ENCODE measurements at places on chromosomes 5 and 9.

DNA sequence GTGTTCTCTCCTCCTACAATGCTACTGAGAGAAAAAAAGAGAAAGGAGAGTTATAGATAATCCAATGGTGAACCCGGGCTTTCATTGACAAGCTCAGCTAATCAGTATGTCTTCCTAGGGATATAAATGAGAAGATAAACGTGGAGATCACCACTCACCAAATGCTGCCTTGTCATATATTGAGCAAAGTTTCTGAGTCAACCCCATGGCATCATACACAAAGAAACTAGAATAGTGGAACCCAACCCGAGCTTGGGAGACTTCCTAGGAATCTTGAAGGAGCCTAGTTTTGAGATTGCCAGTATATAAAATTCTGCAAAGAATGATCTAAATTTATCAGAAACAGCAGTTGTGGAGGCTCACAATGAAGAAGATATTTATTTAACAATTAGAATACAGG, 47.8 kb downstream of the PTPN3 start:
- DNase-seq: no peak

DNA sequence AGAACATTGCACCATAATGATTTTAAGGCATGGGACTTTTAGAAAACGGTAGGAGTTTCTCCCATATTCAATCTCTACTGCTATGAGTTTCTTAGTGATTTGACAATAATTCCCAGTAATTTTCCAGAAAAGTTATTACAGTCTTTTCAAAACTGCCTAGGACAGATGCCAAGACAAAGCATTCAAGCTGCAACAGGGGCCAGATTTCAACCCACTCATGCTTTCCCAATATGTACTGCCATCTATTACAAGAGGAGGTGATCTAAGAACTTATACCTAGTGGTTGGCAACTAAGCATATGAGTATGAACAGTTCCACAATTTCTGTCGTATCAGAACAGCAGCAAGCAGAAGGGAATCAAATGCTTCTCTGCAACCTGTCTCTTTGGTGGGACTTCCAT, 95.1 kb upstream of the TMED7 start:
- DNase-seq: no peak

GRCh38 chr9:88957526-88957925, 33.7 kb upstream of the S1PR3 start:
- DNase-seq: no peak

- no peak for DNase-seq
These were observed 9.1 kb upstream of the OLFM1 start for GRCh38 chr9:135078361-135078821.

GRCh38 chr5:150022158-150022531, 21.6 kb downstream of the HMGXB3 start:
- no peak for DNase-seq

DNA sequence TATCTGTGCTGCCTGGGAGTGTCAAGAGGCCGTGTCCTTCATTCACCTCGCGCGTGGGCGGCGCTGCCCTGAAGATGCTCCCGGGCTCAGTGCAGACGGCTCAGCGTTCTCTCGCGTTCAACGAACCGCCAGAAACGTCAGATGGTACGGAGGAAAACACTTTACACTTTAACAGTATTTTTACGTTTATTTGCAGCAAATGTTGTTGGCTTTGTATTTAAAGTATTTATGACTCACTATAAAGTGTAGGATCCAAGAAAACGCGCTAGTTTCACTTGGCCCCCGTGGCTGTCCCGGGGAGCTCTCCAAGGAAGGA, 544 bp upstream of the ERCC6L2 start:
- DNase-seq: peak; percentile 40

- no peak for DNase-seq
These were observed 98.9 kb upstream of the SPATA31D4 start for GRCh38 chr9:81829195-81829882.

GRCh38 chr5:152688561-152689249, 283.6 kb upstream of the NMUR2 start:
- no peak for DNase-seq

DNA sequence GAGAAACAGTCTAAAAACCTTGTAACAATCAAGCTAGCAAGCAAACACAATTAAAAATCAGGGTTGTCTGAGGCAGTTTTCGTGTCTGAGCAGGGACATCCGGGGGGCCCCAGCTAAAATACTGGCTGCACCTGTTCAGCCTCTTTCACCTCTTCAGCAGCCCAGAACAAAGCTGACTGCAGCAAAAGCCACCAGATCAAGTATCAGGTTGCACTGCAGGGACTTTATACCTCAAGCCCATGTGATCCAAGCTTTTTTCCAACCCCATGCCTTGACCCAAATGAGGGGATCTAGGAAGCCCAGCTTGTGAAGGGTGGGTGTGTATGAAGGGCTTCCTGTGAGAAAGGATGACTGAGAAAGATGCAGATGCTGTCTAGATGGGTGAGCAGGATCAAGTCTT, 133.4 kb downstream of the SEMA6A start:
- DNase-seq: no peak

- no peak for DNase-seq
These were observed 84.0 kb downstream of the MARCHF11 start for GRCh38 chr5:16095612-16096011.

- DNase-seq: no peak
These were observed 225.1 kb upstream of the TBCA start for GRCh38 chr5:78001197-78001596.

GRCh38 chr9:87063871-87064270, 116.6 kb upstream of the GAS1 start:
- no peak for DNase-seq

DNA sequence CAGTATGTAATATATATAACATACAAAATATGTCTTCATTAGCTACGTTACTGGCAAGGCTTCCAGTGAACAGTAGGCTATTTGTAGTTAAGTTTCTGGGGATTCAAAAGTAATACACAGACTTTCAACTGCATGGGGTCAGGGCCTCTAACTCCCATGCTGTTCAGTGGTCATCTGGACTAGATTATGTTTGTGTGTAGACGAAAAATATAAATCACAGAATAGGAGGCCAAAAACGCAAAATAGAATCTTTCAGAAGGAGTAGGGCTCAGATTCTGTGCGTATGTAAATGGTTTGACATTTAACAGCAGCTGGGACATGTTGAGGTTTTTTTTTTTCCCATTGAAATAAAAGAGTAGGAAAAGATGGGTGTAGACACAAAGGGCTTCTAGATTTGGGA, 1048.7 kb upstream of the WWC1 start:
- no peak for DNase-seq

GRCh38 chr9:114238891-114239875, 83.7 kb upstream of the ORM1 start:
- DNase-seq: no peak

DNA sequence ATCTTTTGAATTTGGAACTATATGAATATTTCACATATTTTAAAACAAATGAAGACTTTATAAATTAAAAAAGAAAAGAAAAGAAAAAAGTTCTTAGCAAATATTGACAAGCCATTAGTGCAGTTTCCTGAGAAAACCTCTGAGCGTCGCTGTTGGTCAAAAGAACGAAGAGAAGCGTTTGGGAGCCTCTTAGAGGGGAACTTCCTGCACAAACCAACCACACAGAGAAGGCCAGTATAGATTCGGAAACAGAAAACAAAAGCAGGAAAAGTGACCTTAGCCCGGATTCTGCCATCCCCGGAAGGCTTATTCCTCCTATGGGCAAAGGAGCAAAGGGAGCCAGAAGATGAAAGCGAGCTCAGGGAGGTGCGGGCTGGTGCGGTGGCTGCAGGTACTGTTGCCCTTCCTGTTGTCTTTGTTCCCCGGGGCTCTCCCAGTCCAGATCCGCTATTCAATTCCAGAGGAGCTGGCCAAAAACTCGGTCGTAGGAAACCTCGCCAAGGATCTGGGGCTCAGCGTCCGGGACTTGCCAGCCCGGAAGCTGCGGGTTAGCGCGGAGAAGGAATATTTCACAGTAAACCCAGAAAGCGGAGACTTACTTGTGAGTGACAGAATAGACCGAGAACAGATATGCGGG, at the start of gene PCDHGB2:
TSS of gene PCDHGB2 (plus strand) at position 205 of the 637 bp plus-strand sequence. CDS start at position 347, 142 bp downstream.
- DNase-seq: no peak

DNA sequence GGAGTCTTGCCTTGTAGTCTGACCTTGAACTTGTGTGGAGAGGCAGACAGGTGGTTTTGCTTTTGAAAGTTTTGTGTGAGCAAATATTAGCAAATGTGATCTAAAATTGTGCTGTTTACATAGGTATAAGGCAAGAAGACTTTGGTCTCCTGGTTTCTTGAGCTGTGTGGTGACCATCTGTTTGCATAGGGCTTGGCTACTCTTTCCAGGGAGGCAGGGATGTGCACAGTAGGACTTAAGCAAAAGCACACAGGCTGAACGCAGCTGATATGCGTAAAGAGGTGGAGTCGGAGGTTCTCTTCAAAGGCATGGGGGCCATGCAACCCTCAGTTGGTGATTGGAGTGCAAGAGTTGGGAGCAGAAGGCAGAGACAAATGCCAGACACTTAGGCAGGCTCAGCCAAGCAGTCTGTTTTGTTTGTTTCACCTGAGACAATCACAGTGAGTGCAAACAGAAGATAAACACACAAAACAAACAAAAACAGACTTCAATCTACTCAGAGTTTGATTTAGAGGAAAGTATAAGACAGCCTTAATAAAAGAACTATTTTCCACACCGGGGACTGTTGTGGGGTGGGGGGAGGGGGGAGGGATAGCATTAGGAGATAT, 744.2 kb downstream of the MTRR start:
- no peak for DNase-seq

DNA sequence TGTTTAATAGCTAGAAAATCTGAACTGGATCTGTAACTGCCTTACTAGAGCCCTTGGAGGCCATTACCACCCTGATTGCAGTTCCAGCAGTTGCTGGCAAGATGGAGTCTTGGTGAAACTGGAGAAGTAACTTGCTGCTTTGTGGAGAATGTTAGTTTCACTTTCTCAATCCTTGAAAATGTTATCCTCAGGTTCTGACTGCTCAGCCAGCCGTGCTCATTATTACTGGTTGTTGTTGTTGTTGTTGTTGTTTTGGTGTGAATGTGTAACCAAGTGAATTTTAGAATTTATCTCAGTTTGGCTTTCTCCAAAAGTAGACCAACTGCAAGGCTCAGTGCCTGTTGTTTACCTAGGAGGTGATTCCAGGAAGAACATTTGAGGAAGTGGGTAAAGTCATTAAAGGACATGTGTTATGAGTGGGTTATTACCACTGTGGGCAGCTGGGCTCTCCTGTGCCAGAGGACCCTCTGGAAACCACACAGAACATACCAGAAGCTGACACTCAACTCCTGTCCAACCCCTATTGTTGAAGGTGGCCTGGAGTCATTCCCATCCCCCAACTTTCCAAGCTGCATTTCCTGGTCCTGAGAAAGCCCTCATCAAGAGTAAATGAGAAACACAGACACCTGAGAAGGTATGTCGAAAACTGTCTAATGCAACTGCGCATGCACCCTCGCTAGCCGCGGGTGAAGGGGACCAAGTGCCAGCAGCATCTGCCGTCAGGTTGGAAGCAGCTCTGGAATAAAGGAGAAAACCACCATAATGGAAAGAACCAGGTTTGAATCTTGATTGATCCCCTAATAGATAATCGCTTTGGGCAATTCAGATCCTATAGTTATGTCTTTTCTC, 111.6 kb downstream of the CMYA5 start:
- no peak for DNase-seq

GRCh38 chr5:80985600-80986228, 25.6 kb downstream of the RASGRF2 start:
- no peak for DNase-seq

DNA sequence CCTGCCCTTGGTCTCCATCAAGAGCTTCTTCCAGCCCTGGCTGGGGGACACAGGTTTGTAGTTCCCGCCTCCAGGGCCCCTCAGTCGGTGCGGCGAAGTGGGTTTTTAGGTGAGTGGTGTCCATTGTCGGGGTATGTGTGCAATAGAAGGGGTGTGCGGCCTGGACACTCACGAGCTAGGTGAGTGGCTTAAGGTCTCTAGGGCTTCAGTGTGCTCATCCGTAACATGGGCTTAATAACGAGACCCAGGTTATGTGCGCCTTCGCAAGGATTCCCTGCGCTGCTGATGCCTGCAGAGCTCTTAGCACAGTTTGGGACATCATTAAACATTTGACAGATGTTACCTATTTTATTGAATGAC, 656 bp downstream of the CEP78 start:
- no peak for DNase-seq

DNA sequence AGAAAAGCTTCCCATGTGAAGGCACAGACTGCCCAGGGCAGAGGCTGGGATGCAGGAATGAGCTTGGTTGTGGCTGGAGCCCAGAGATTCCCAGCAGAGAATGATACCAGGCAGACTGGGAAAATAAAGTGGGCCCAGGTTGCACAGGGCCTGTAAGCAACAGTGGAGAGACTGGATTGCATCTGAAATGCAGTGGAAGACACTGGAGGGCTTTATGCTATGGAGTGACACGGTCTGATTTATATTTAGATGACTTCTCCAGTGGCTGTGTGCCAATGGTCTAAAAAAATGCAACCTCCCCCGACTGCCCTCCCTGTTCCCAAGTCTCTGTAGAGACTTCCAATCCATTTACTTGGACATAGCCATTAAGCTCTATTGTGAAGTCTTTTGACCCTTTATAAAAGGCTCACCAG, 951.1 kb upstream of the DMAC1 start:
- no peak for DNase-seq

DNA sequence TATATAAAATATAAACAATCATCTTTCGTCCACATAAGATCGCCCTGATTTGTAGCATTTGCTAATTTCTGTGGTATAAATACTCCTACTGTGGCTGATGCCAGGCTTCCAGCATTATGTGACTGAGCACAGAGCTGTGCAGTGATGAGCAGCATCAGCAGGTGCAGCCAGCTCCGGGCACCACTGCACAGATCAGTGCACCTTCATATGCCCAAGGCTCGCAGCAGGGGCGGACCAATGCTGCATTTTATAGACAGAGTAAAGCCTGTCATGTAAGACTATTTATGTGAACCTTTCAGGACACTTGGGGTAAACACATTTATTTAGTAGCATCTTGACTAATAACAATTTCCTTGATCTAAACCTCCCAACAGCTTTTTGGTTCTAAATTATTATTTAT, 53.1 kb downstream of the LMNB1 start:
- no peak for DNase-seq
